RKO (cell line): ENCODE measurements at places on chromosomes 7 and 10.
A peak's percentile ranks its signal among the peaks of the same experiment; 100 is the strongest.

DNA sequence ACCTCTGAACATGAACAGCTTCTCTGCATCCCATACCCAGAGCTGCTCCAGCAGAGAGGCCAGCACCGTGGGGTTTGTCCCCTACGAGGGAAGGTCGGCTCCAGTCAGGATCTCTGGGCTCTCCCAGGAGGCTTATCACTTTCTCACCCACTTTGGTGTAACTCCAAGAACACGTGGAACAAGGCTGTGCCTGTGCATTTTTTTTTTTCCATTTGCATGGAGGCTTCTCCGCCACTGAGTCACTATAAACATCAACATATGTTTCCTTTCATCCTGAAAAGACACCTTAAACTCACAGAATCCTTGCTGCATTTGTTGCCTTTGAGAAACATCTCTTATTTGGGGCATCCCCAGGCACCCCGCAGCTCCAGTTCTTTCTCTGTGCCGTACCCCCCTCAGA is 29.4 kb upstream of the ECHDC3 start:
- DNase-seq, result no peak

GRCh38 chr10:129954492-129955315 is 9.4 kb downstream of the EBF3 start:
- no peak for DNase-seq

GRCh38 chr10:64528294-64529002 is 1007.2 kb downstream of the REEP3 start:
- DNase-seq, result no peak

DNA sequence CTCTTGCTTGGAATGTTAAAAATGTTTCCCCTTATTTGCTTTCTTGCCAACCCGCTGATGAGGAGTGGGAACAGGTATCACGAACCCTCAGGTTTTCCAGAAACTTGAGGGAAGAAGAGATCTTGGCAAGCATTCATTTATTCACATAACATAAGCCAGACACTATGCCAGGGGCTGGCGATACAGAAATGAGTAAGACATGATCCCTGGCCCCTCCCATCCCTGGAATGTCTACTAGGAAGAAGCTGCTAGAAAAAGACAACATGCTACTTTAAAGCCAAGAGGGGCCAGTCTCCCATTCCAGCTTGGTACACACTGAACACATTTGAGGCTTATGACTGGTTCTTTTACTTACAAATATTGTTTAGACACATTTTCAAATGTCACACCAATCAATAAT is 26.4 kb downstream of the SLC35B4 start:
- DNase-seq, result no peak

- DNase-seq, result no peak
Measured at GRCh38 chr10:22597138-22597537, 117.2 kb downstream of the PIP4K2A start.

GRCh38 chr10:12735843-12736462 is 265.6 kb downstream of the CCDC3 start:
- no peak for DNase-seq

DNA sequence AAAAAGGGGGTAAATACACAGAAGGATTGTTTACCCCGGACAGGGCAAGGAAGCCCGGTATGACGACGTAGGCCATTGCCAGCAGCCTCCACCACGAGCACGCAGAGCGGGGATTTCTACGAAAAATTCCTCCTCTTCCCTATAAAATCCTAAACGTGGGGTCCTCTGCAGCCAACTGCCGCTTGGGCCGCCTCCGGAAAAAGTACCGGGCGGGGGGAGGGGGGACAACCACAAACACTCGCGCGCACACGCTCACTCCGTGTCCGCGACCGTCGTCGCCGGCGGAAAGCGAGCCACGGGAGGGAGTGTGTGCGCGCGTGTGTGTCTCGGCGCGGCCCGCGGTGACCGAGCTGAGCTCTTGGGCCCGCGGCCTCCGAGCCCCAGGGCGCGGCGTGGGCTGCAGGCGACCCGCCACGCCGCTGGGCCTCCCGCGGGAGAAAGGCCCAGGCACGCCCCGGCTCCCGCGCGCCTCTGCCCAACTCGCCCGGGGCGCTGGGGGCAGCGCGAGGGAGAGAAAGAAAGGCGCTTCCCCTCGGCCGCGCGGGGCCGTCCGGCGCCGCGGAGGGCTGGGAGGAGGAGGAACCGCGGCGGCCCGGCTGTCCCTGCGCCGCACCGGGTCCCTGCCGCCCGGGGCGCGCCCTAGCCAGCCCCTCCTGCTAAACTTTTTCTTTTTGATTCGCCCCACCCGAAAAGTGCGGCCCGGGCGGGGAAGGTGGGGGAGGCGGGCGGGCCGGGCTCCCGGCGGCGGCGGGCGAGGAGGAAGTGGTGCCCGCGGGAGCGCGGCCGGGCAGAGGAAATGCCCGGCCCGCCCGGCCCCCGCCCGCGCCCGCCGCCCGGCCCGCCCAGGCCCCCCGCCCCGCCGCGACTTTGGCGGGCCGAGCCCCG is 1.5 kb downstream of the CTBP2 start:
- peak; percentile 44 for DNase-seq

DNA sequence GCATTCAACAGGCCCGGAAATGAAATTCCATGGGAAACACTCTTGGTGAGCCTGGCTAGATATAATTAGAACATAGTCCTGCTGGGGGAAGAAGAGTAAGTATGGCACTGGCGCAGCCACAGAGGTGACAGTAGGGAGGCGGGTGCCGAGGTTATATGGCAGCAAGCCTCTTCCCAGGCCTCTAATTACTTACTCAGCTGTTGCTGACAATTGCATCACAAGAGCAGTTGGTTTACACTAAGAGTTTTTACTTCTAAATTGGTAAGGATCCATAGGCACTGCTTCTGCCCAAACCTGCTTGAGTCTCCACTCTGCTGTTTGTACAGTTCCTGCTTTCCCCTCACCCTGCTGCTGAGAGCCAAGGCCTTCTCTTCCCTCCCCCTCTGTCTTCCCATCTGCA is 93.3 kb upstream of the DUSP5 start:
- peak; percentile 40 for DNase-seq
